ENCODE measurements at places on chromosomes 7 and 10.

DNA sequence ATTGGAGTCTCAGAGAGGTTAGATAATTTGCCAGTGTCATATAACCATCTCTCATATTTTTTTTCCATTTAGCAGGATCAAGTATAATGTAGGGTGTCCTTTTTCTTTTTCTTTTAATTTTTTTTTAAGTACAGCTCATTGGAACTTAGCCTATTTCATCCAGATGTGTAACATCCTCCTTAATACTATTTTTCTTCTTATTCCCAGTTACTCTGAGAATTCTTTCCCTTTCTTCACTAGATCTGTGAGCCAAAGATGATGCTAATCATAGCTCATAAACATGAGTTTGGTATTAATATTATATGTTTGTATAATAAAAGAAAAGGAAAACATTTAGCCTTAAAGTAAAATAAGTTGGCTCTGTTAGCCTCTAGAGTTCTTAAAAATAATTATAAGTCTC, 32.8 kb downstream of the PPP1R9A start:
- DNase-seq = no peak

- DNase-seq = peak; percentile 85
Measured at GRCh38 chr7:18508443-18509427, 13.2 kb downstream of the HDAC9 start.

DNA sequence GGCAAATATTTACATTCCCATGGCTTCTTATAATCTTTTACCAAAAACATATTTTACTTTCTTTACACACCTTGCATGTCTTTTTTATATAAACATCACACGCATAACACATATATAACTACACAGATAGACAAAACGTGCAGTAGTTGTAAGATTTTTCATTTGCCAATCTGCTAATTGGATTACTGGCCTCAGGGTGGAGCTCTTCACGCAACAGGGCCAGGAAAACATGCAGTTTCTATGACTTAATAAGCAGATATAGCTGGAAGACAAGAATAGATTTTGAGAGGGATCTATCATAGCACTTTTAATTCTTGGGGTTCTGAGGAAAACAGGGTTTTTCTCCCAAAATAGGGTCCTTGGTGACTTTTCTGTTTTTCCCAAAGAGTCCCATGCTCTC, 12.7 kb downstream of the ACADSB start:
- DNase-seq = no peak

DNA sequence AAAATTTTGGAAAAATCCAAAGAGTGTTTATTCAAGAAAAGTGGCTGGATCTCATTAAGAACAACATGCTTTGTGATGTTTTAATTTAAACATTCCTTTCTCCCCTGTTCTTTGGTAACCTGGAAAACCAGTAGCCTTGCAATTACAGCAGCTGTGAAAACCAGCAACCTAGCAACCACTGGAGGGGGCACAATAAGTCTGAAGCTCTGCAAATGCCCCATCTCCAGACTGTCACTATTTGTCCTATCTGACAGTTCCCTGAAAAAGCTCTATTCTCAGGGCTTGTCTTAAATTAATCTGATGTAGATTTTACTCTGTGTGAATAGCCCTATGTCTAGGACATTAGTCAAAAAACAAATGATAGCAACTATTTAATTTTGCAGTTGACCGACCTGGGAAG, 137.6 kb upstream of the THSD7A start:
- DNase-seq = no peak

- no peak for DNase-seq
Measured at GRCh38 chr7:65509368-65510186, 135.9 kb downstream of the ZNF92 start.

DNA sequence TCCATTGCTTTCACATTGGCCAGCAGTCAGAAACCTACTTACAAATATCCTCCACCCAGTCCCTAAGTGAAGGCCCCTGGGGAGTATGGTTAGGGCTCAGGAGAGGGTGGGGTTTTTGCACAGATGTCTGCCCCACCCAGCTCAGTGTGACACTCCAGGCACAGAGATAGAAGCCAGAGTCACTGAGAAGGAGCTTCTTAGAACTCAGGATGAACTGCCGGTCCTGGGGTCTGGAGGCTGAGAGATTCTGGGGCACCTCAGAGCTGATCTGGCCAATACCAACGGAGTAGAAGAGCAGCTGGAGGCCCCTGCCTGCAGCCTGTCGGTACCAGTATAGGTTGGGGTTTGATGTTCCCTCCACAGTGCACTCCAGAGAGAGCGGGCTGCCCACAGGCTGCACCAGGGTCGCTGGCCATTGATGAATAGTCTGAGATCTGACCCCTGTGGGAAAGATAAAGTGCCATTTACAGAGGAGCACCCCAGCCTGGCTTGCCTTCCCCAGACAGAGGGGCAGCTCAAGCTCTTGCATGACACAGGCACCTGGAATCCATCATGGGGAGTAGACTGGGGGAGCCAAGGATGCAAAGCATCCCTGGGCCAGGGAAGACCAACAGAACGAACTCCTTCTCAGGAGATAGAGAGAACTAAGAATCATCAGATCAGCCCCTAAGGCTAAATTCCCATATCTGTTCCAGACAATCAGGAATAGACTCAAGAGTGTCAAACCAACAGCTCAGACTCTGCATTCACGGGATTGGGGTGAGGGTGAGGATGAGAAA, 41.9 kb downstream of the PRSS2 start:
- no peak for DNase-seq

DNA sequence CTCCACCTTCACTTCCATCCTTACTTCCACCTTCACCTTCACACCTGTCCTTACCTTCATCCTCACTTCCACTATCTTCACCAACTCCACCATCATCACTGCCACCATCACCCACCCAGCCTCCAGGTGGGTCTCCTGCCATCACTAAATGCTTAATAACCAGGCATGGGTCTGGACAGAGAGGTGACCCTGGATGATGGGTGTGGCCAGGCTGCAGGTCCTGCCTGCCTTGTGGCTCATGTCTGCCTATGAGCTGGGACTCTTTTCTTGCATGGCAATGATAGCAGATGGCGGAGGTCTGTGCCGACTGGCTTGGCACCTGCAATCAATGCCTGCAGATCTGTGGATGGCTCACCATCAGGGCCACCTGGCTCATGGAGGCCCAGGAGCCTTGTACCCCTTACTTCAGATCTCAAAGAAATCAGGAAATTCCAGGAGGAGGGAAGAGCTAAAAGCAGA, 60.1 kb upstream of the ELN start:
- no peak for DNase-seq

DNA sequence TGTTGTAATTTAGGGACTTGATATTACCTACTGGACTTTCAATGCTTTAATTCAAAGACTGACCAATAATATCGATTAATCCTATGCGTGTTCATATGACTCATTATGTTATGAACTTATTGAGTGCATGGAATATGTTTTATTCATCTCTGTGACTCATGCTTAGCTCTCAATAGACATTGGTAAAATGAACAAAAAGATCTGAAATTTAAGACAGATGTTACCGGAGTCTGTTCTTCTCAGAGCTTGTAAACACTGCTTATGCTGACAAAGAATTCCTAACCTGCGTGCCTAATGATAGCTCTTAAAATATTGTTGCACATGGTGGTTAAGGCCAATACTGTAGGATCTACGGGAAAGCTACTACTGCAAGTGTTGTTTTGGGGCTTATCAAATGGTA, 131.5 kb upstream of the ACBD5 start:
- DNase-seq = peak; percentile 52

- DNase-seq = no peak
Measured at GRCh38 chr7:159192013-159192412, 47.3 kb upstream of the VIPR2 start.

GRCh38 chr7:1298051-1298930, 65.6 kb downstream of the UNCX start:
- no peak for DNase-seq

DNA sequence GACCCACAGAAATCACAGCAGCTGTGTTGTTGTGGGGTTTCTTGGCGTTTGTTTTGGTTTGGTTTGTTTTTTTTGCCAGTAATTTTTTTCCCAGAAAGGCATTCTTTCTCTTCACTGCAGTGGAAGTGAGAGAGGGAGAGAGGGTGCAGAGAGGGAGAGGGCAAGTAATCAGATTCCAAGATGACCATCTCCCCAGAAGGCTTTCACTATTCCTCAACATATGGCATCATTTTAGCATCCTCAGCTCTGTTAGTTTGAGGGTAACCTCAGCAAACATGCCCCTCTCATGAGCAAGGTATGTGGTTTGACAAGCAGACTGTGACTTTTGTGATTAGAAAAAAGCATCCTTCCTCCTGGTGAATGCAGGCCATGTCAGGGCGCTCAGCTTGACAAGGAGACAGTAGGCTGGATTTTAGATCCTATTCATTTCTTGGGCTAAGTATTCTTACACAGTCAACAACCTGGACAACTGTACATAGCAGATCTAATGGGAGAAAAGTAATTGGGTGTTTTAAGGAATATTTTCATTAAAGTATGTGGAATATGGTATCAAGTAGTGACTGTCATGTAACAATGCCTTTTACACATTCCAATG, 86.3 kb upstream of the PIK3CG start:
- no peak for DNase-seq

DNA sequence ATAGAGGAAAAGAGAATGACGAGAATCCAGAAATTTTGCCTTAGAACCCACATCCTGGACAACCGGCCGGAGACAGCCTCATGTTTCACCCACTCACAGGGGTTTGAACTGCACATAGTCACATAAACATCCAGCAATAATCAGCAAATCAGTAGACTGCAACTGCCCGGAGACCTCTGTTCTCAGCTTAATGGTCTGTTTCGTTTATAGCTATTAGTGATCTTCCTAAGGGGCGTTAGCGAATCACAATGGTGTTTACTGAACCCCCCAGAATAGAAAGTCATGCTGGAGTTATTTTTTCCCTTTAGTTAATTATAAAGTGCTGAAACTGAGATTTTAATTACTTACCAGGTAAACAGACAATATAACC, 98.4 kb downstream of the SFMBT2 start:
- DNase-seq = no peak

- peak; percentile 63 for DNase-seq
Measured at GRCh38 chr7:38306171-38306570, 32.7 kb upstream of the TARP start.

GRCh38 chr10:112938808-112939482, 11.1 kb upstream of the TCF7L2 start:
- no peak for DNase-seq

GRCh38 chr10:93816123-93816747, 58.5 kb downstream of the LGI1 start:
- DNase-seq = peak; percentile 22

DNA sequence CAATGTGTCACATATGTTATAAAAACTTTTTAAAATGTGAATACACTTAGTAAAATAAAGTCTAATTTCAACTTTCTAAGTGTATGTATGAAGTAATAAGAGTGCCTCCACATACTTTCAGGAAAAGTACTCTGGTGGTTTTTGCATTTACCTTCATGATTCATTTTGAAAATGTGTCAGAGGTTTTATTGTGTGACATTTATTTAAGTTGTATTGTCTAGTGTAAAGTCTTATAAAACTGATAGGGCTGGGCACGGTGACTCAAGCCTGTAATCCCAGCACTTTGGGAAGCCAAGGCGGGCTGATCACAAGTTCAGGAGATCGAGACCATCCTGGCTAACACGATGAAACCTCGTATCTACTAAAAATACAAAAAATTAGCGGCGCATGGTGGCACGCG, 226.5 kb downstream of the ITGB1 start:
- no peak for DNase-seq

- no peak for DNase-seq
Measured at GRCh38 chr10:18446205-18446604, 205.2 kb downstream of the NSUN6 start.

DNA sequence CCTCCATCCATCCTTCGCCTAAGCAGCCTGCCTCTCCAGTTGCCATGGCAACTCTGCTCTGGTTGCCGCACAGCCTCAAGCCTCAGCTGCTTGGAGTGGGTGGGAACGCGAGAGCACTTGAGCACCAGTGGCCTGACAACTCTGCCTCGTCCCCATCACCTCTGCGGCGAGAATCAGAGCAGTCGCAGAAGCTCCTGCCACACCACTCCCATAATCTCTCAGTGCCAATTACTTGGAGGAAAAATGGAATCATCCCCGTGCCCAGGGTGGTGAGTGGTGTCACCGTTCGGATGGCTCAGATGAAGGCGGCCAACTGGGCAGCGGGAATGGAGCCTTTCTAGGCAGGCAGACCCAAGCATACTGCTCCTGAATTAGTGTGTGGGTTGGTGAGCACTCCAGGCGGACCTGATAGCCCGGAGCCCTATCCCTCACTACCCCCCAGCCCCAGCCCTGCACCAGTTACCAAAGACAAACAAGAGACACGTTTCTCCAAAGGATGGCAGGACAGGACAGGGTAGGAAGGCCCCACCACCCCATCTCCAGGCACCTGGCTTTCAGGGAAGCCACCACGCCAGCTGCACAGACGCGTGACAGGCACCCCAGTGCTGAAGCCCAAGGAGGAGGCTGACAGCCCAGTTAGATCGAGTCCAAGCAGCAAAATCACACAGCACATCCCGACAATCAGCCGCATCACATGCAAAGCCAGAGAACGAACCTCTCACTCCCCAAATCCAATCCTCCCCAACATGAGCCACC, 335.4 kb downstream of the PTPRN2 start:
- no peak for DNase-seq

DNA sequence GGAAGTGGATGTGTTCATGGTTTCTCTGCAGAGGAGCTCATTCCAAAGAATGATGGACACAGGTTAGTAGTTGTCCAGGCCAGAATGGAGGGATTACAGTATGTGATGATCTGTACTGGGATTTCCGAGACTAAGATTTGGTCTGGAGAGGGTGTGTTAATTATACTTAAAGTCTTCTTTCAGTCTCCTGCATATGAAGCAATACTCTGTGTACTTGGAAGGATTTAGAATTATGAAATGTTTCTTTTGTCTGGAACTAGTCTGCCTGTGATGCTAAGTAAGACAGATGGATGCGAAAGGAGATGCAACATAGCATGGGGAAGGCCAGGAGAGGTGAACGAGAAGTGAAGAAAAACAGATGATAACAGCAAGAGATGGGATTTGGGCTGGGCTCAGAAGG, 305.1 kb upstream of the LYZL1 start:
- no peak for DNase-seq

DNA sequence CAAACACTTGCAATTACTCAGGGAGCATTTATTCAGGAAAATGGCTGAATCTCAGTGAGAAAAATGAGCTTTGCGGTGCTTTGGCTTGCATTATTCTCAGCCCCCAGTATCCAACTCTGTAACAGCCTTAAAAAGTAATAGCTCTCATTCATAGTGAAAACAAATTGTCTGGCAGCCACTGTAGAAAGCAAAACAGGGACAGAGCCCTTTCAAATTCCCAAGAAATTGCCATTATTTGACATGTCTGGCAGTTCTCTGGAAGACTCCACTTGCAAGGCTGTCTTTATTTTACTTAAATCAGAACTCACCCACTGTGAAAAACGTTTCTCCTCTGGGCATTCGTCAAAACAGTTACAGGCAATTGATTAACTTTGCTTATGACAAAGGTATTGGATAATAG, 122.5 kb downstream of the NPSR1 start:
- no peak for DNase-seq

DNA sequence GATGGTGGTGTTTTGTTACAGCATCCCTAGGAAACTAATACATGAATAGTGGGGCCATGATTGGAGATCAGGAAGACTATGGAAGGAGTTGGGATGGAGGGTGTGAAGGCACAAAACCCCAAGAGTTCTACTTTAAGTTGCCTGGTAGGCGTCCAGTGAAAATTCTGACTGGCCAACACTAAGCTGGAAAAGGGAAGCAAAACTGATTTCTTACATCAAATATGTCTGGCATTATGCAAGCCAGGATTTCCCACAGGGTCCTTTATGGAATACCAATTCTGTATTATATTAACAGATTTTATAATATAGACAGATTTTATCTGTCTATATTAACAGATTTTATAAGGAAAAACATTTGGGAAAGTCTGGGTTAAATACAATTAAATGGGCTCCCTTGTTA, 16.2 kb downstream of the CPVL start:
- DNase-seq = no peak

Data from BJ (cell line).